ENCODE measurements at places on chromosomes 13 and 19.

DNA sequence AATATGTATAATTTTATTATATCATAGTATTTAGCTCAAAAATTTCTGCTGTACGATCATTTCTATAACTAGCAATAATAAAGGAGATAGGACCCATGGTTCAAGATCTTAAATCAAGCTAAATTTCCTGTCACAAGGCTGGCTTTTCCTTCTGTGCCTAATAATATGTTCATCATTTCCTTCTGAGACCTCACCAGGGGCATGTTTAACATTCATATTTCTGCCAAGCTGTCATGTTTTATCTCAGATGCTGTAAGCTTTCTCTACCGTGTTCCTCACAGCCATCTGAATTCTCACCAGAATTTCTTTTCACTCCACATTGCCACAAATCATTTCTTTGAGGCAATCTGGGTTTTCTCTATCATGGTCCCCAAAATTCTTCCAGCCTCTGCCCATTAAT lies 482.3 kb upstream of the SGCG start:
- no peak for DNase-seq

GRCh38 chr13:24265453-24265852 lies 43.9 kb upstream of the C1QTNF9 start:
- DNase-seq, result no peak

GRCh38 chr19:29978080-29978479 lies 36.0 kb downstream of the URI1 start:
- no peak for DNase-seq

DNA sequence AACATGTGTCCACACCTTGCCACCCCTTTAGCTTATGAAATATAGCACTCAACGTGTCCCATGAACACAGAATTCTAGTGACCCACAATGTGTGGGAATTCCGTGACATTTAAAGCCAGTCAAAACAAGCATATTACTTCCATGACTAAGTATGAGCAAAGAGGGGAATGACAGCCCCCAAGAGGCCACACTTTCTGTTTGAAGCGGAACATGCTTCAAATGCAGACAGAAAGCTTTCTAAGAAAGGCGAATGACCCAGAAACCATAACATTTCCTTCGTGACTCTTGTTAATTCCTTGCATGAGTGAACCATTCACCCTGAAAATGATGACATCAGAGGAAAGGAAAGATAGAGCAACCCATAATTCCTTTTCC lies 122.0 kb upstream of the FNDC3A start:
- no peak for DNase-seq

DNA sequence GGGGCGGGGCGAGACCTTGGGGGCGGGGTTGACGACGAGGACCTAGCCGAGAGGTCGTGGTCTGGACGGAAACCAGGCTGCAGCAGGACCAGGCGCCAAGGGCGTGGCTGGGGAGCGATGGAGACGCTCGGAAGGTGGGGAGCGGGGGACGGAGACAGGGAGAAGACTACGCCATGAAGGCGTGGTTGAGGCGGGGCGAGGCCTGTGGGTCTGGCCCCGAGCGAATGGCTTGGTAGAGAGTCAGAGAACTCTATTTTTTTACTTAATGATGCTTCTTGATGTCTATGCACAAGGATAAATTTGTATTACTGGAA lies 674 bp upstream of the FBXL12 start:
- no peak for DNase-seq

- no peak for DNase-seq
Measured at GRCh38 chr13:45865414-45865813, 13.9 kb upstream of the SIAH3 start.

DNA sequence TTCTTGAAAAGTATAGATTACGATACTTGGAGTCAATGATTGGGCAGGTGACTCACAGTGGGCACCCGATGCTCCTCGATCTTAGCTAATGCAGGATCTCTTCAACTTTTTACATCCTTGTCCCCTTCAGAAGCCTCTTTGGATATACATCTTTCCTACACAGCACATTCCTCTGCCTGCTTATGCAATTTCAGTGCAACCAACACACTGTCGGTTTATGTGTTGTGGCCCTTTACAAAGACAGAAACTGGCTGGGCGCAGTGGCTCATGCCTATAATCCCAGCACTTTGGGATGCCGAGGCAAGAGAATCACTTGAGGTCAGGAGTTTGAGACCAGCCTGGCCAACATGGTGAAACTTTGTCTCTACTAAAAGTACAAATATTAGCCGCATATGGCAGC lies 2.6 kb downstream of the GPR42 start:
- no peak for DNase-seq

DNA sequence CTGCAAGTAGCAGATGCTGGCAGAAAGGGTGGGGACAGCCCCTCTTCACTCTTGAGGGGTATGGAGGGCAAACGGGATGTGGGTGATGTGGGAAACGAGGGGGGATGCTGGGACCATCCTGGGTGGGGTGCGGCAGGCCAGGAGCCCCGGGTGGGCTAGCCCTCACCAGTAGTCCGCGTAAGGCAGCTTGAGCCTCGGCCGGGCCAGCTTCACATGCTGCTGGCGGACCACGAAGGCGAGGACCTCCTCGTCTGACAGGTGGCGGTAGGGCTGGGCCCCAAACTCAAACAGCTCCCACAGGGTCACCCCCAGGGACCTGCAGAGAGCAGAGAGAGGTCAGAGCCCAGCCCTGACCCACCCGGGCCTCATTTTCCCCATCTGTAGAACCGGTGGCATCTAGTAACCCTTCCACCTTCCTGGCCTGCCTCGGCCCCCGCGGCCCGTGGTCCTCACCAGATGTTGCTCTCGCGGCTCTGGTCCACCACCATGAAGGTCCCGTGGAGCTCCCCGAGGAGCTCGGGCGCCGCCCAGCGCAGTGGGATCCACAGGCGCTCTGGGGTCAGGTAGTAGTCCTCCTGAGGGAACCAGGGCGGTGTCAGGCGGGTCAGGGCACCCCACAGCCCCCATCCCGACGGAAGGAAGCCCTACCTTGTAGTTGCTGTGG lies 10.7 kb downstream of the LMTK3 start:
- DNase-seq, result no peak

DNA sequence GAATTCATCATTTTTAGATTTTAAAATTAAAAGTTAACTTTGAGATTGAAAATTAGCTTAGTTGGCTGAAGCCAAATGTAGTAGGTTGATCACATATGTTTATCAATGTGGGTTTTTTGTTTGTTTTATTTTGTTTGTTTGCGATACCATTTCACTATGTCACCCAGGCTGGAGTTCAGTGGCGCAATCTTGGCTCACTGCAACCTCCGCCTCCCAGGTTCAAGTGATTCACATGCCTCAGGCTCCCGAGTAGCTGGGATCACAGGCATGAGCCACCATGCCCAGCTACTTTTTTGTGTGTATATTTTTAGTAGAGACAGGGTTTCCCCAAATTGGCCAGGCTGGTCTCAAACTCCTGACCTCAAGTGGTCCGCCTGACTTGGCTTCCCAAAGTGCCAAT lies 665.7 kb upstream of the SLC10A2 start:
- DNase-seq, result no peak

GRCh38 chr13:79918620-79919019 lies 422.3 kb downstream of the SPRY2 start:
- DNase-seq, result no peak

DNA sequence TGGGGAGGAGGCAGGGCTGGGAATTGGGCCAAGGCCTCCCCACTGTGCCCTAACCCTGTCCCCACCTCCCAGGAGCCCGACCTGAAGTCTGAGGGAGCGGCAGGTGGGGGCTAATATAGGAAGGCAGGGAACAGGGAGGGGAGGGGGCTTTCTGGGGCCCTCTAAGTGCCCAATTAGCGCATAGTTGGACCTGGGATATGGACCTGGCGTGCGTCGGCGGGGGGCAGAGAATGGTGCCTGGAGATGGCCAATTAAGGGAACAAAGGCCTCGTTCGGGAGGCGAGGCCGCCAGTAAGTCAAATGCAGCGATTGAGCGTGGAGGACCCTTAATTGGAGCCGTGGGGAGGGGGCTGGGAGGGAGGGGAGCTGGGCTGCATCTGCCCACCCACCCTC lies at the start of gene C19orf85:
TSS of gene C19orf85 (minus strand) at position 90 of the 393 bp plus-strand sequence. CDS start 197 bp downstream, outside the sequence.
- DNase-seq, result no peak

DNA sequence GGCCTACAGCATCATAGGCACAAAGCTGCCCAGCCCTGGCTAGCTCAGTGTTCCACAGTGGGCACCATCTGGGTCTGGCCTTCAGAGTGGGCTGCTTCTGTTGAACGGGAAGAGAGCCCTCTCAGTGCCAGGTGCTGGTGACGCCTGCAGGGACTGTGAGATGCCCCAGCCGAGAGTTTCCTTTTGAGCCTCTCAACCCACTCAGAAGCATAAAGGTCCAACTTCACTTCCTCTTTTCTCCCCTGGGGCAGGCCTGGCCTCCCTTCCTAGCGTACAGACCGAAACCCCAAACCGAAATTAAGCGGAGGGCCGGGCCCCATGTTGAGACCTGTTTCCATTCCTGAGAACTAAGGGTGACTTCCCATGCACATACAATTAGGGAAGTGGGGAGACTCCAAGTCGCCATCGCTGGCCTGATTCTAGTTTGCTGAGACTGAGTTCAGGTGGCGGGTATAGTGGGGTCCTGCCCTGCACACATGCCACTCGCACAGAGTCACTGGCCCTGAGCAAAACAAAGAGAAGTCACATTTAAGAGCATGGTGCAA lies 6.9 kb downstream of the RAB8A start:
- DNase-seq, result peak; percentile 47

GRCh38 chr19:5407356-5407755 lies 47.9 kb upstream of the ZNRF4 start:
- DNase-seq, result no peak

DNA sequence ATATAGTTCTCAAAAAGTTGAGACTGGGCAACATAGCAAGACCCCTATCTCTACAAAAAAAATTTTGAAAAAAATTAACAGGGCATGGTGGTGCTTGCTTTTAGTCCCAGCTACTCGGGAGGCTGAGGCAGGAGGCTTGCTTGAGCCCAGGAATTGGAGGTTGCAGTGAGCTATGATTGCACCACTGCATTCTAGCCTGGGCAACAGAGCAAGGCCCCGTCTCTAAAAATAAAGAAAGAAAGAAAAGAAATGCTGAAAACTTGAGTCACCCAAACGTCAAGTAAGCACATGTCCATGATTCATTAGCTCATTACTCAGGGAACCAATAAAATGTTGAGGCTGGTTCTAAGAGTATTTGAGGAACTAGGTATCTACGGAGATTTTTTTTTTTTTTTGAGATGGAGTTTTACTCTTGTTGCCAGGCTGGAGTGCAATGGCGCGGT lies 33.9 kb upstream of the SEMA6B start:
- DNase-seq, result no peak

- DNase-seq, result no peak
Measured at GRCh38 chr19:55437410-55437809, 5.7 kb downstream of the SHISA7 start.

DNA sequence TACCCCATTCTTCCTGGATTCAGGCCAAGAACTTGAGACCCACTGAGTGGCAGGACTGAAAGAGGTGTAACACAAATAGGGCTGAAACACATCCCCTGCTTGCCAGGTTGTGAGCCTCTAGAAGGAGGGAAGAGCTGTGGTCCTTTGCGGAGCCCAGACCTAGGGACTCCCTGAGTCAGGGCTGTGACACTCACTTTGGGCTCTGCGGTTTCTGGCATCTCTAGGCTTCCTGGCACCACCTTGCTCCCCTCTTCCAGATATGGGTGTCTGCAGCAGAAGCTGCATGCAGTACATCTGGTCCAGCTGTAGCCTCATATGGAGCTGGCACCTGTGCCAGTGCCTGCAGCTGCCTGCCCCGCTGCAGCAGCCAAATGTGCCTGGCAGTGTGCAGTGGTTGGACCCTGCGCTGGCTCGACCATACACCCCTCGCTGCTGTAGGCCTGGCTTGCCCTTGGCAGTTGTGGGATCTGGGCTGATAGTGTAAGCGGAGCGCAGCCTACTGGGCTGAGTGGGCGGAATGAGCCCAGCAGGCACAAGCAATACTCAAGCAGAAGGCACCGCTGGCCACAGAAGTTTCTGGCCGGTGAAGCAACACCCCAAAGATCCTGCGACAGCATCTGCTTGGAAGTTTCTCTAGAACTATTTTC lies 290.4 kb downstream of the SLITRK6 start:
- DNase-seq, result no peak

Measured in globus pallidus (tissue), 1 donor.